ENCODE measurements at places on chromosomes 13 and 19.
A peak's percentile ranks its signal among the peaks of the same experiment; 100 is the strongest.

DNA sequence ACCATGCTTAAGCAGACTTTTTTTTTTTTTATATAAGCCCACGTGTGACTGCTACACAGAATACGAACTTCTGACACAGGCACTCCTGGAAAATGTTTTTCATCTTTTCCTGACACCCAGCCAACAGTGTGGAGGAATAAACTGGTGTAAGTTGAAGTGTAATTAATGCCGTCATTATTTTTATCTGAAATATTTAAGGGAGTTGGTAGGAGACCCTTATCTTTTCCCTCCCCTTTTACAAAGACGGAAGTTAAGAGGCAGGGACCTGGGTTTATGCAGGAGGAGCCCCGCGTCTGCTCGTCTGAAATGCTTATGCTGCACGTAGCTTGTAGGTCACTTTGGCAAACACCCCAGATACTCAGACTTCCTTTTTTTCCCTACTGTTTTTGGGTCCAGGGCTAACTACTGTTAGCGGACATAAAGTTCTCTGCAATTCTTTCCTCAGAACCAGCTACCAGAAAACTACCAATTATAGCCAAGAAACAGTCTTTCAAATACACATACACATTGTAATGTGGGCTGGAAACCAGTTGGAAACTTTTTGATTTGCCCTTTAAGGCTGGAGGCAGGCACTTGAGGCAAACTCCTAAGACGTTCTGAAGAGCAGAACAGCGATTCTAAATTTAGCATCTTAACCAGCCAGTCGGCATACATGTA is 50.8 kb downstream of the EFNB2 start:
- no peak for DNase-seq

DNA sequence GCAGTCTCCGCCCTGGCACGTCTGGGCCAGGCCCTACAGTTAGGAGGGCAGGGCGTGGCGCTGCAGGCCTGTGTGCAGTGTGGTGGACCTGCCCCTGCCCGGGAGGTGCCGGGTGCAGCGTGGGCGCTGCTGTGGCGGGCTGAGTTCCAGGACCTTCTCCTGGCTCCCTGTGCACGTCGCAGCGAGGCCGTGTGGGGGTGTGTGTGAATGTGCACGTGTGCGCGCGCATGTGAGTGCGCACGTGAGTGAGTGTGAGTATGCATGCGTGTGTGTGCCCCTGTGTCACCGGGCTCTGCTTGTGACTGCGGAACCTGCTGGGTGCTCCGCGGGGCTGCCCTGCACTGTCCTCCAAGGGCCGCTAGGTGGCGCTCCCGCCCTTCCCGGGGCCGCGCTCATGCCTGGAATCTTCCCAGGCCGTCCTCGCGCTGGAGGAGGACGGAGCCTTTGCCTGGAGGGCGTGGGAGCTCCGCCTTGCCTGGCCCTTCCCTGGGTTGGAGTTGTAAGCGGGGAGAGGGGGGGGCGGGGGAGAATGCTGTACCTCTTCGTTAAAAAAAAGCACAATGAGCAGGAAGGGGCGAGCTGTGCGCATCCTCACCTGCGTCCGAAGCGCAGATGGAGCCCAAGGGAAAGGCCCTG is 79.3 kb downstream of the KDM4B start:
- DNase-seq: peak; percentile 12

DNA sequence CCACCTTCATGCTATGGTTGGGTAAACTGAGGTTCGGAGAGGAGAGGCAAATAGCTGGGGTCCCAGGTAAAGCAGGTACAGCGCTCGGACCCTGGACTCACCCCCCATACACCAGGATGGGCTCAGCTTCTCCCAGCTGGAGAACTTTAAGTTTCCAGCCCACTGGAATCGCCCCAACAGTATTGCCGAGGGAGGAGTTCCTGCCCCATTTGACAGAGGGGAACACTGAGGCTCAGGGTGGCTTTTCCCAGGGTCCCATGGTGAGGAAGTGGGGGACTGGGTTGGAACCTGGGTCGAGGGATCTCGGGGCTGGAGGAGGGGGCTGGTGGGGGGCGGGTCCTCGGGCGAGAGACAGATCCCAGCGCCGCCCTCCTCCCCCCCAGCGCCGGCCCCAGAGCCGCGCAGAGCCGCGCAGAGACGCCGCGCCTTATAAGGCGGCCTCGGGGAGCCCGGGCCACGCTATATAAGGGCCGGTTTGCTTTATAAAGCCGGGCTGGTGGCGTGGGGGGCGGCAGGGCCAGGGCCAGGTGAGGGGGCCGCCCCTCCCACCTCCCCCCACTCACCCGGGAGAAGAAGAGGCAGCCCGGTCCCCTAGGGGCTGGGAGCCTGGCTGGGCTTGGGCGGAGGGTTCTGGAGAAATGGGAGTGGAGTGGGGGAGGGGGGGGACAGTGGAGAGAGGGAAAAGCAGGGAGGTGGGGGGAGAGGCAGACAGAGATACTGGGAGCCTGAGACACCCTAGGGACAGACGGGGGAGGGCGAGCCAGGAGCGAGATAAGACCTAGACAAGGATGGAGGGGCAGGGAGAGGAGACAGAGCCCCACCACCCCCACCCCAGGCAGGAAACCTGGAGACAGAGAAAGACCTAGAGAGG is 1.1 kb downstream of the CNN1 start:
- no peak for DNase-seq

DNA sequence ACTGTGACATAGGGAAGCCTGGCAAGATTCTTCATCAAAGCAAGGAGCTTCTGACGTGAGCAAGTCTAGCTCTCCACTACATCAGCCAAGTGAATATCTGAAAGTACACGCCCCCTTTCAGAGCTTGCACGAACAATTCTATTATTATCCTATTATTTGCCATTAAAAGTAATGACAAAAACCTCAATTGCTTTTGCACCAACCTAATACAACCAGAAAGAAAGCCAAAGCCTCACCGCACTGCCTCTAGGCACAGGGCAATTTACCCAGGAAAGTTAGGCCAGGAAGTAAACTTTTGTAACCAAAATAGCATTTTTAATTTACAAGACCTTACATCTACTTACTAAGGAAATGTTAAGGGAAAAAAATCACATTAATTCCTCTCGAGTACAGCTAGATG is 41.2 kb downstream of the LATS2 start:
- no peak for DNase-seq

- no peak for DNase-seq
Observed at GRCh38 chr19:45785097-45785496, 2.8 kb upstream of the DMPK start.

DNA sequence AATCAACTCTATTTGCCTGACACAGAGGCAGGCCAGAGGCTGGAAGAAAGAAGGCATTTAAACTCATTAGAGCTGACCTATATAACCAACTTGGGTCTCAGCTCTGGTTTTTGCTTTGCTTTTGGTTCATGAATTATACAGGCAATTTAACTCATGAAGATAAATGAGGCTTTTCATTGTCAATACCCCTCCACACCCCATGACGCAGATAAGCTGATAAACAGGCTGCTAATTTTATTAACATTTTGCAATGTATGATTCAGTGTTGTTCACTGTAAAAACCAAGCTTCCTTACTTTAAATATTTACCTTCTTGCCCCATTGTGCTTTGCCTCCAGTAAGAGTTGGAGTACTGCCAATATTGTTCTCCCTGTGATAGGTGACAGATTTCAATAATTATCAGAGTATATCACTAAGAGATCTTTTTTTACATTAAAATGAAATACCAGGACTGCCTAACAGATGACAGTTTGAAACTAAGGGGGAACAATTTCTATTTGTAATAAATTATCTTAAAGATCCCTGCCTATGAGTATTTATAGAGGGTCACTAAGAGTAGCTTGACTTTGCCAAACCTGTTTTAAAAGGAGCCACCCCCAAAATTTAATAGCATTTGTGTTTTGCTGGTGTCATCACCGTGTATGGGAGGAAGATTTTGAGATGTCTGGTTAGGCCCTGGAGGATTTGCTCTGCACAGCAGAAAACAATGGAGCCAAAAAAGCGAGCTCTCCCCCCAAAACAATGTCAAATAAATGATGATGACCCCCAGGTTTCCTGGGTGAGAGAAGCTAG is 472.7 kb upstream of the NBEA start:
- peak; percentile 64 for DNase-seq

DNA sequence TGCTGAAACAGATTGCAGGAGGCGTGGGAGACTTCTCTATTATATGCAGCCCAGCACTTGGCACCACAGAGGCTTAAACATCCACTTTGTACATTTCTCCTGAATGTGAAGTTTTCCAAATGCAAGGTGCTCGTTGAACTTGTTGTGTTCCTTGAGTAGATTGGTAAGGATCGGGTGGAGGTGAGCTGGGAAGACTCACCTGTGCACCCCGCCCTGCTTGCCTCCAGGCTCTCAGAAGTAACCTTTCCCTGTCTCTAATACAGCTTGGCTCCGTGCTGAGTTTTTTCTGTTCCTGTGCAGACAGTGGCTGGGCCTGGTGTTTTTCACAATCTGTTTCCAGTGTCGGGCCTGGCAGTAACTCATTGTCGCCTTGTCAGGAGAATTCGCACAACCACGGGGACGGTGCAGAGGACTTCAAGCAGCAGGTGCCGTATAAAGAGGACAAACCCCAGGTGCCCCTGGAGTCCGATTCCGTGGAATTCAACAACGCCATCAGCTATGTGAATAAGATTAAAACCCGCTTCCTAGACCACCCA is 12.3 kb downstream of the SIN3B start:
- no peak for DNase-seq

GRCh38 chr19:3362217-3362906 is 4.0 kb upstream of the NFIC start:
- no peak for DNase-seq

DNA sequence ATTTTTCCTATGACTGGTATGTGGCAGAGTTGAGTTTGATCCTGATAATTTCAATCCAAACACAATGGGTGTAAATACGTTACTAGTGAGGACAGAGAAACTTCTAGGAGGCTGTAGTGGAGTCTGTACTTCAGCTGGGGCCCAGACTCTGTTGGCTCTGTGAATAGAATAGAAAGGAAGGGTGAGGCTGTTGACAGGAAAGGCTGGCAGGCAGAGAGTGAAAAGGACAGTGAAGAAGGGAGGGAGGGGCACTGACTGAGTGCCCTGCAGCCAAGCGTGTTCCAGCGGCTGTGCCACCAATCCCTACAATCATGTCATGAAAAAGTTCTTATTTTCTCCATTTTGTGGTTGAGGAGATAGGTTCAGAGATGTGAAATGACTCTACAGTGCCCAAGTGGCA is 80.5 kb downstream of the MBNL2 start:
- no peak for DNase-seq

- DNase-seq: no peak
Observed at GRCh38 chr19:33139165-33139564, 7.3 kb downstream of the WDR88 start.

DNA sequence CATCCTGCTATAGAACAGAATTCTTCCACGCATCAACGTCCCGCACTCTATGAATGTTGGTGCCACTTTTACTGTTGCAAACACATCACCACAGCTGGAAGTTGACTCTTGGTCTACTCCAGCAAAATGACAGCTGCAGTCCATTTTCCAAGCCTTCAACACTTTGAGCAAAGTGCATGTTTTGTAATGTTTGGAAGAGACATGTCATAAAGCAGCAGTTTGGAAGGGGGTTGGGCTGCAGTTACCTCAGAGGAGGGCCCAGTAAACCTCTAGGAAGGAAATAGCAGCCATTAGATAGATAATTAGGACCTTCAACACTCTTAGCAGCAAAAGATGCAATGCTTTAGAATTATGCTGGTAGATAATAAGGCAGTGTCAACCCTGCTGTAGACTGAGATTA is 323.6 kb downstream of the TDRD3 start:
- no peak for DNase-seq

DNA sequence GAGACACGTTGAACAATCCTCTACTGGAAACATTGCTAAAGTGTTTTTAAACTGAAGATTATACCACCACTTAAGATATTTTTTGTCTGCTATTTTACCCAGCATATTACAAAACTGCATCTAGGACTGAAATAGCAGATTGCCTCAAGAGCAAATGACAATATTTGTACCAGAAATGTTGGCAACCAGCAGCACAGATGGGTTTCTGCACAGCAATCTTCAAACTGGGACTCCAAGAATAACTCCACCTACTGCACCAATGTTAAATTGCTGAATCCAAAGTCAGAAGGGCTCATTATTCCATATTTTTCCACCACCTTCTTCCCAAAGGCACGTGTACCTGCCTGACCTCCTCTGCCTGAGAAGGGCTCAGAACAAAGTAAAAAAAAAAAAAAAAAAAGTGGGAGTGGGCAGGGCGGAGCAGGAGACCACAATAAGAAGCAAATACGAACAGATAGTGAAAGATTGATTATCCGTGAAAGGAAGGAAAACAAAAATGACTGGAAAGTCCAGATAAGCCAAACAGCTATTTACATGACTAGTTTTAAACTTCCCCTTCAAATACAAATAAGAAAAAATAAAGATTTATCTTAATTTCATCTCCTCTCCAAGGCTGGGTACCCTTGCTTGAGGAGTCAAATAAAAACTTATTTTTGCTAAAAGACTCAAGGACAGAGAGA is 79.4 kb downstream of the FOXO1 start:
- DNase-seq: no peak

DNA sequence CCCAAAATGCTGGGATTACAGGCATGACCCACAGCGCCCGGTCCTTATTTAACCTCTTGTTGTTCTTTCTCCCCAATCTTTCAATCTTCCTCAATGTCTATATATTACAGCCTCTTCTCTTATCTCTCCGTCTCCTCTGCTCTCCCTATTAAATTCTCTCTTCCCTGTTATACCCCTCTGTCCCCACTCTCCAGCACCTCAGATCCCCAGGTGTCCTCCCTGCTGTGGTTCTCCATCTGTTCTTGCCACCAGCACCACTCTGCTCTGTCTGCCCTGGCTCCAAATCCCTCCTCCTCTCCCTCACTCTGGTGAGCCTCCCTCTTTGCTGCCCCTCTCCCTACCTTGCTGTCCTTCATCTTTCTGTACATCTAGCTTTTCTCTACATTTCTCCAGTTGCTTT is 1.1 kb downstream of the ZNF600 start:
- DNase-seq: no peak

- no peak for DNase-seq
Observed at GRCh38 chr13:57631596-57632275, at the start of gene PCDH17. TSS of gene PCDH17 (plus strand) at chr13:57631744. CDS start at chr13:57632547, 803 bp downstream.

GRCh38 chr19:2711875-2712205 is 9.3 kb downstream of the DIRAS1 start:
- DNase-seq: no peak

DNA sequence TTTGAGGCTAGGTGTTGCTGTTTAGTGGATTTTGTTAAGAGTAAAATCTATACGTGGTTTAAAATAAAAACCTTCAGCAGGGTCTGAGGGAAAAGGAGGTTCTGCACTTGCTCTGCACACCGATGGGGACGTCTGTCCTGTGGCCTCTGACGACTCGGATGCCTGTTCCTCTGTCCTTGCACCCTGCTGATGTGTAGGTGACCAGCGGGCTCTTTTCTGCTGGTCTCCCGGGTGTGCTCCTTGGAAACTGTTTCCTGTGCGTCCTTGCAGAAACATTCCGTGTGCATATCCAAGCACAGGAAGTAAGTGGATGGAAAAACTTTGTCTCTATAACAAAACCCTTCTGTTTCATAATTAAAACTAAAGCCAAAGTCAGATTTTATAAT is 3.8 kb downstream of the ATP4B start:
- DNase-seq: no peak

GRCh38 chr13:67299072-67299635 is 69.0 kb upstream of the PCDH9 start:
- DNase-seq: no peak
